ENCODE measurements at places on chromosomes 16 and 17.

GRCh38 chr16:15581127-15581815 is 61.7 kb downstream of the MARF1 start:
- no peak for DNase-seq

DNA sequence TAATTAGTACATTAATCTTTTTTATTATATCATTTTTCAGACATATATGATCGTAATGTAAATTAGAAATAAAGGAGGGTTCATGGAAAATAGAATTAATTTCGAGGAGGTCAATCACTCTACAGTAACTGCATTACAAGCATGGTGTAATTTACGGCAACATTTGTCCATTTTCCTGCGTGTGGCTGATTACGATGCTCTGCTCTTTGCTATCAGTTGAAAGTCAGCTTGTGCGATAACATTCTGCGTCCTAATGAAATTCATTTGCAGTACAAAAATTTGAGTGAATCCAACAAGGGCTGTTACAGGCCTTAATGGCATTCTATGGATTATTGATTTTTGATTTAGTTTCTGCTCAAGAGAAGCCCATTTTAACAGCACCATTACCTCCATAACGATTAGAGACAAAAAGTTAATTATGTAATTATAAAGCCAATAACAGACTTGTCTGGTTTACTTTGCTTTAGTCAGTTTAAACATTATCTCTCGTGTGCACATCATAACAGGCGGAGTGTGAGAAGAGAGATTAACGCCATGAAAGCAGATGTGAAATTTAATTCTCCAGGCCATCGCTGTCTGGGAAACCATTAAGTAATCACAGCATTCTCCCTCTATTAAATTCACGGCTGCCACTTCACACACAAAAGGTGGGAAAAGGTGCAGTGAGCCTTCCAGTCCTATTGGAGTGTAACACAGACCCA is 256.4 kb upstream of the IRX3 start:
- peak; percentile 61 for DNase-seq

DNA sequence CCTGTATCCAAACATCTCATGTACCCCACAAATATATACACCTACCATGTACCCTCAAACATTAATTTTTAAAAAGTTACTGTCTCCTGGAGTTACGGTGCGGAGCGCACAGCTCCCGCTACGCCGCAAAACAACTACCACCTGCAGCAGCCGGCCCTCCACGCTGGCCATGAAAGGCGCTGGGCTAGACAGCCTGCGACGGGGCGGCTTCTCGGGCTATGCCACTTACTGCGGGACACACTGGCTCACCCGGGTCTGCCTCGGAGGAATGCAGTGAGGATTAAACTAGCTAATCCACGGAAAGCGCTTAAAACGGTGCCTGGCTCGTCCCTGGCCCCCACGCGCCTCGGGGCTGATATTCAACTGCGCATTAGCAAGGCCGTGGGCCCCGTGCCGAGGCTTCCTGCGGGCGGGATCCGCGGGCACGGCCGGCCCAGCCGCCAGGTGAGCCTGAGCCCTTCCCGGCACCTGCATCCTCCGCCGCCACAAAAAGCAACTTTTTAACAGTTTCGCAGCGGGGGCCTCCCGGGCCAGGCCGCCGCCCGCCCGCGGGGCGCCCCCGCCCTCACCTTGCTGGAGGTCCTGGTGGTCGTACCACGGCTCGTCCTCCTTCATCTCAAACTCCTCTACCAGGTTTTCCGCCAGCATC is 633 bp downstream of the CDR2 start:
- no peak for DNase-seq

GRCh38 chr16:67445913-67446907 is 15.3 kb downstream of the HSD11B2 start:
- no peak for DNase-seq

DNA sequence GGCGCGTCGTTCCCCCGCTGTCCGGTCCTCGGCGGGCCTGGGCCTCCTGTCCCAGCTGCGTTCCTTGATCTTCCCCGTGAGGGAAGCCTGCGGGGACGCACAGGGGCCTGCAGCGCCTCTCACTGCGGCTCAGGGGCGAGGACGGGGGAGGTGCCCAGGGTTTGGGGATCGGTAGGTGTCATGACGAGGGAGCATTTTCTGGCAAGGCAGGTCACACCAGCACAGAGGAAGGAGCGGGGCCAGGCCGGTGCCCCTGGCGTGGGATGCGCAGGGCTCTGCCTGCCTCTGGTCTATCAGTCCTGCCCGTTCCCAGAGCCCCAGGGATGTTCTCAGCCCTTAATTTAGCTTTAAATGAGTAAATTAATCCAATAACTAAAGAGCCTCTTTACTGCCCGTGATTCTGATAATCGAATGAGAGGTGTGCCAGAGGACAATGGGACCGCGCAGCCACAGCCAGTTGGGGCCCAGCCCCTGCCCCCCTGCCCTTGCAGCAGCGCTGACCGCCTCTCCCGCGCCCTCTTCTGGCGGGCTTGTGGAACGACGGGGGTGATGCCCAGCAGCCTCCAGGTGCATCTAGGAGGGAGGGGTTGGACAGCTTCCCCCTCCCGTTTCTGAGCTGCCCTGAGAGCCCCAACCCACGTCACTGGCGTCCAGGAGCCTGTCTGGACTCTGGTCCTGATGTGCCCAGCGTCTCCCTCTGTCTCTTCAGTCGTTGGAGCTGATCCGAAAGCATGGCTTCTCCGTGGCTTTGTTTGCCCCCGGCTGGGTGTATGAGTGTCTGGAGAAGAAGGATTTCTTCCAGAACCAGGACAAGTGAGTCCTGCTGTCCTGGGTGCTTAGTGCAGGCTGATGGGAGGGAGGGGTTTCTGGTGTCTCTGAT is 7.9 kb downstream of the ENGASE start:
- DNase-seq: peak; percentile 12

DNA sequence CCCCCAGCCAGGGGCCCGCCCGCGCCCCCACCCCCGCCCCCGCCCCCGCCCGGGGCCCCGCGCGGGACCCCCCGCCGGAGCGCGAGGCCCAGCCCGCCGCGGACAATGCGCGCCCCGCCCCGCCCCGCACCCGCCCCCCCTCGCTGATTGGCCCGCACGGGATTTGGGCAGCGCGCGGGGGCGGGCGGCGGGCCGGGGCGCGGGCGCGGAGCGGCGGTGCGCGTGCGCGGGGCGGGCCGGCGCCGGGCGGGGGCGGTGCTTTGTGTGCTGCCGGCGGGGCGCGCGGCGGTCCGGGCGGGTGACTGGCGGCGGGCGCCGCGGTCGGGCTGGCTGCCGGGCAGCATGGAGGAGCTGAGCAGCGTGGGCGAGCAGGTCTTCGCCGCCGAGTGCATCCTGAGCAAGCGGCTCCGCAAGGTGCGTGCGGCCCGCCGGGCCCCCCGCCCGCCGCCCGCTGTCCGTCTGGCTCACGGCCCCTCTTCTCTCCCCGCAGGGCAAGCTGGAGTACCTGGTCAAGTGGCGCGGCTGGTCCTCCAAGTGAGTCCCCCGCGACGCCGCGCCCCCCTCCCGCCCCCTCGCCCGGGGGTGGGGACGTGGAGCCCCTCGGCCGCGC is at the start of gene CBX2:
TSS of gene CBX2 (plus strand) at position 255 of the 610 bp plus-strand sequence. CDS start at position 343, 88 bp downstream.
- DNase-seq: peak; percentile 83

Measured in NCI-H1930 (cell line).